ENCODE measurements at places on chromosomes 2 and 18.
A peak's percentile ranks its signal among the peaks of the same experiment; 100 is the strongest.

GRCh38 chr2:12326449-12327190 lies 390.1 kb upstream of the TRIB2 start:
- DNase-seq, result no peak

DNA sequence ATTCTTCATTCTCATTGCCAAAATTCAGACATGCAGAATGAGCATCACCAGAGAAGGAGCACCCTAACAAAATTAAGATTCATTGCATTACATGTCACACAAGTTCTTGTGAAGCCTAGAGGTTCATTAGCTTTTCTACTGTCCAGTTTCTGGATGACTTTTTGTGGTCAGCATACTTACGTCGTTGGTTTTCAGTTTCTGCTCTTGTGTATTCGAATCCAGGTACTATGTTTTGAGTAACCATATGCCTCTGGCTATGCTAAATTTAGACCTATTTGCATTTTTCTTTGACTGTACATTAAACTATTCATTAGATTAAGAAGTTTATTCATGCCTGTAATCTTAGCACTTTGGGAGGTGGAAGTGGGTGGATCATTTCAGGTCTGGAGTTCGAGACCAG lies 251.3 kb downstream of the PARD3B start:
- DNase-seq, result no peak

- no peak for DNase-seq
These were observed 136.2 kb downstream of the NFATC1 start for GRCh38 chr18:79531926-79532312.

GRCh38 chr18:49813319-49814146 lies at the start of gene ACAA2:
Gene ACAA2, minus strand, starts transcription at chr18:49813533. Its CDS starts 49 bp downstream, at chr18:49813484.
- DNase-seq, result peak; percentile 89

- no peak for DNase-seq
These were observed 36.2 kb upstream of the ACAA2 start for GRCh38 chr18:49849331-49850217.

DNA sequence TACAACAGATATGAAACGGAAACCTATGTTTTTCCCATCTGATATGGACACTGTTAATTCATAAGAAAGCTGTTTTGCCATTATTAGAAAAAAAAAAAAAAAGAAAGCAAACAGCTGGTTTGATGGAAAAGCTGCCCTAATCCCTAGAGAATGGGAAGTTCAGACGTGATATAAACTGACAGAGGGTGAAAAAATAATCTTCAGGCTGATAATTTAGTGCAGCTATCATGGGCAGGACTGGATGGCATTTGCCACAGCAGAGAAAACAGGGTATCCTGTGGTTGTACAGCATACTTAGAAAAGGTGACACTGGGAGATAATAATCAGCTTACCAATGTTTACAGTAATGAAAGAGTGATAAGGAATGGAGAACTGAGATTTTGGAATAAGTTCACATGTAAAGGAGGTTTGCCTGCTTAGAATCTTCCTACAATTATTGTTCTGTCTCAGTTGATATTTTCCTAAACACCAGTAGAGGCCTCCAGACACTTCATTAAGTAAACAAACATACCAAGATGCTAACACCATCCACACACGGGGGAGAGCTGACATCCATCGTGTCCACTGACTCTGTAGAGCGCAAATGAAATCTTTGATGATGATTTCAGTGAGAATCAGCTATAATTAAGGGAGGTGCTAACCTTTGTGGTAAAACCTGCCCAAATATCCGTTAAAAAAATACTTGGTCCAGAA lies 211.6 kb upstream of the MMADHC start:
- DNase-seq, result peak; percentile 20

- DNase-seq, result no peak
These were observed 293.7 kb downstream of the NDUFA10 start for GRCh38 chr2:239731422-239731821.

DNA sequence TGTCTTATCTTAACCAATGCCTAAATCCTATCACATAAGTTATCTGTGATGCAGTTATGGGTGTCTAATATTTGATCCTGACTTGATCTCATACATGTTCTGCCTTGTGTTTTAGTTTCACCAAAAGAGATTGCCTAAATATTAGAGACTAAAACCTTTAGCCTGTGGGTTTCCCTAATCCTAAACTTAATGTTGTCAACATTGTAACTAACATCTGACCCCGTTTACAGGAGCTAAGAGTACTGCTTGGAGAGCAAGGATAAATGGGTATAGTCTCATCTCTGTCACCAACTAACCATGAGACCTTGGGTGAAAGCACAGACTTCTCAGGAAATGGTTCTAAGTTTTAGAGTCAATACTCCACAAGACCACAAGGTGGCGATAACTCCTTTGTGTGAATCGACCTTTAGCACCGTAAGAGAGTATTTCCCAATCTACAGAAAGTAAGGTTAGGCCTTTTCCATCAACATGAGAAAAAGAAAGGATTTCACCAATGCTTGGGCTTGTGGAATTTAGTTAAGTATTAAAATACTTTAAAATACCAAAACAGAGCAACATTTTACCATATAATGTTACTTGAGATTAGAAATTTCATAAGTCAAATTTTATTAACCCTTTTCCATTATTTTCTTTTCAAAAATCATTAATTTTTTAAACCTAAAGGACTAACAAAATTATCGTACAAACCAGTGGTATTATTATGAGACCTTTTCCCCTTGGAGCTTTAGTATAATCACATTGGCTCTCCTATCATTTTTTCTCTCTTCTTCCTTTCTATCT lies 60.5 kb downstream of the G6PC2 start:
- DNase-seq, result no peak

- no peak for DNase-seq
These were observed 109.1 kb downstream of the RTP5 start for GRCh38 chr2:241978670-241979069.

DNA sequence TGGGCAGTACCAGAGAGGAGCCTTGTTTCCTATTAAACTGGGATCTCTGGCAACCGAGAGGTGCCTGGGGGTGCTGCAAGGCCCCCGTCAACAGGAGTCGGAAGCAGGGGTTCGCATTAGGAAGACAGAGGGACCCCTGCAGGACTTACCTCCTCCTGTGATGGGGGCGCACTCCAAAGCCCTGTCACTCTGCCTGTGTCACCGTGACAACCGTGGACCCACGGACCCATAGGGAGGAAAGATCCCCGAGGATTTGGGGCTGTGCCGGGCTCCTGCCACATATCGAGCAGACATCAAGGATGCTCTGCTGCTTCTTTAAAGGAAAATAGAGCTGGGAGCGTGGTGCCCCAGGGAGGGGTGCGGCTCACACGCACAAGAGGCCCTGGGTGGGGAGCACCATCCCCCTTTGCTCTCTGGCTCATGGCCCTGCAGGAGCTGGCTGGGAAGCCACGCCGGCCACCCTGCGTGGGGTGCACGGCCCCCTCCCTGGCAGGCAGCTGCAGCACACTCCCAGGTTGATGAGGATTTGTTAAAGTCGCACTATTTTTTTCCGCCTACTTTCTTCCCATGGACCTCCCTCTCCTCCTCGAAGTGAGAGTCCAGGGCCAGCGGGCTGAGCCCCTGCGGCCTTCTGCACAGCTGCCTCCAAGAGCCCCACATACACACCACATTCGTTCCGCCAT lies 167.5 kb downstream of the TWIST2 start:
- no peak for DNase-seq

- DNase-seq, result no peak
These were observed 235.1 kb downstream of the ANKRD36B start for GRCh38 chr2:97354576-97354975.

Data from tibial nerve (tissue), 4 donors.